ENCODE measurements at places on chromosomes 13 and 19.
A peak's percentile ranks its signal among the peaks of the same experiment; 100 is the strongest.

- no peak for DNase-seq
Observed at GRCh38 chr19:14563989-14564651, 7.7 kb downstream of the NDUFB7 start.

GRCh38 chr19:55255618-55256423 lies 3.0 kb downstream of the PPP6R1 start:
- no peak for DNase-seq

- no peak for DNase-seq
Observed at GRCh38 chr13:96934889-96935489, 59.3 kb downstream of the OXGR1 start.

- no peak for DNase-seq
Observed at GRCh38 chr13:110419946-110420345, 112.9 kb downstream of the COL4A2 start.

DNA sequence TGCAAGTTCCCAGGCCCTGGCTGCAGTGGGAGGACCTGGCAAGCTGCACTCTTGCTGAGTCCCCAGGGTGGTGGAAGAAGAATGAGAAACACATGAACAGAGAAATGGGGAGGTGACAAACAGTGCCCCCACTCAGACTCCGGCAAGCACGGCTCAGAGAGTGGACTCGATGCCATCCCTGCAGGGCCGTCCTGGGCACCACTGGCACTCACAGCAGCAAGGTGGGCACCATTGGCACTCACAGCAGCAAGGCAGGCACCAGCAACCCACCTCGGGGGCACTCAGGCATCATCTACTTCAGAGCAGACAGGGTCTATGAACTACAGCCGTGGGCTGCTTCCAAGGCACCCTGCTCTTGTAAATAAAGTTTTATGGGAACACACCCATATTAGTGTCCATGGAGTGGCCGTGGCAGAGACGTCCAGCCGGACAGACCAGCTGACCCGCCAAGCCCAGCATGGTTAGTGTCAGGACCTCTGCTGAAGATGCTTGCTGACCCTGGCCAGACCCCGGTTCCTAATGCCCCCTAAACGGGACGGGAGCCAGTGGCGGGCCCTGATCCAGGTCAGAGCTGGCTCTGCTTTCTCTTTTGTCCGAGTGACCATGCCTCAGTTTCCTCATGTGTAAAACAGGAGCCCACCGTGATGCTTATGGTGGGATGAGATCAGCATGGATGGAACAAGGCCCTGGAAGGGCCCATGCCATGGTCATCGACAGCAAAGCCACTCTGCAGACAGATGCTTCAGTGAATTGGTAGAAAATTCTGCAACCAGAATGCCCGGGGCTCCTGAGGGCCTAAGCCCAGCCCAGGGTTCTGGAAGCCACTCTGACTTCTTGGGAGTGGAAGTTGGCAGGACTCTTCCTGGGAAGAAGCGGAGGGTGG lies 2.1 kb upstream of the F10 start:
- no peak for DNase-seq

DNA sequence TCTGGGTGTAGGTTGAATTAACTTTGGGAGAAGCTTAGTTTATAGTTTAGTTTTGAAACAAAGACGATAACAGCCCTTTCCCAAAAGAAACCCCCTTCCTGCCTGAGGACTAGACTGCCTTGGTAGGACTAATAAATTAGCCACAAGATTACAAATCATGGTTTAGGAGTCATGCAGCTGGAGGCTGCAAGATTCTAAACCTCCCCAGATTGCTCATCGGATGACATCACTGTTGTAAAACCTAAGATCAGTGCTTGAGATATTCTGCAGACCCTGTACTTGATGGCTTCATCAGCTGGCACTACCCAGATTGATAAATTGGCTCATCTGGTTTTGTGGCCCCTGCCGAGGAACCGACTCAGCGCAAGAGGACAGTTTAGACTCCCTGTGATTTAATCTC lies 35.9 kb upstream of the MPHOSPH8 start:
- no peak for DNase-seq

GRCh38 chr13:94006296-94006695 lies 473.2 kb downstream of the DCT start:
- no peak for DNase-seq

DNA sequence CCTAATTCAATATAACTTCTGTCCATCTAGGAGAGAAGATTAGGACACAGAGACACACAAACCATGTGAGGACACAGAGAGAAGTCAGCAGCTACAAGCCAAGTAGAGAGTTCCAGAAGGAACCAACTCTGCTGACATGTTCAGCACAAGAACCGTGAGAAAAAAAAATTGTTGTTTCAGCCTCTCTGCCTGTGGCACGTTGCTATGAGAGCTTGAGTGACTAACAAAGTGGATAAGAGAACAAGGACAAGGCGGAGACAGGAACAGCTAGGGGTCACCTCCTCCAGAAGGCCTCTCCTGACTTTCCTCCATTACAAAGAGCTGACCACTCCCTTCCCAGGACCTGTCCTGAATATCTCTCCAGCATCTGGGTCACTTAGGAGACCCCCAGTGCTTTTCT lies 5.6 kb upstream of the SIGLEC12 start:
- no peak for DNase-seq

GRCh38 chr13:73715114-73715910 lies 418.9 kb downstream of the KLF12 start:
- DNase-seq: no peak

DNA sequence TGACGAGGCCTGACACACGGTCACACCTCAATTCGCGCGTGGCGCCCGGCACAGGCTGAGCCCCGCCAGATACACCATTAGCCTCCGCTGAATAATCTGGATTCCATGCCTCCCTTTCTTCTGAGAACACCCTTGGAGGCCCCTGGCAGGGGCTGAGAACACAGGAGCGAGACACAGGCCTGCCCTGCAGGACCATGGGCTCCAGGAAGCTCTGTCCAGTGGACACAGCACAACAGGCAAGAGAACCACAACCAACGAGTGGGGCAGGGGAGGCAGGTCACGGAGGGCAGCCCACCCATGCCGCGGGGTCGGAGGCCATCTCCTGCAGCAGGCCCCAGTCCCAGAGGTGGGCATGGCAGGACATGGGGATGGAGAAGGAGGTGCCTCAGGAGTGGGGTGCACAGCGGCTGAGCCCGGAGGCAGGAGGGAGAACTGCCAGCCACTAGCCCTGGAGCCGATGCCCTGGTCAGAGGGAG lies 75.8 kb upstream of the C13orf46 start:
- no peak for DNase-seq

DNA sequence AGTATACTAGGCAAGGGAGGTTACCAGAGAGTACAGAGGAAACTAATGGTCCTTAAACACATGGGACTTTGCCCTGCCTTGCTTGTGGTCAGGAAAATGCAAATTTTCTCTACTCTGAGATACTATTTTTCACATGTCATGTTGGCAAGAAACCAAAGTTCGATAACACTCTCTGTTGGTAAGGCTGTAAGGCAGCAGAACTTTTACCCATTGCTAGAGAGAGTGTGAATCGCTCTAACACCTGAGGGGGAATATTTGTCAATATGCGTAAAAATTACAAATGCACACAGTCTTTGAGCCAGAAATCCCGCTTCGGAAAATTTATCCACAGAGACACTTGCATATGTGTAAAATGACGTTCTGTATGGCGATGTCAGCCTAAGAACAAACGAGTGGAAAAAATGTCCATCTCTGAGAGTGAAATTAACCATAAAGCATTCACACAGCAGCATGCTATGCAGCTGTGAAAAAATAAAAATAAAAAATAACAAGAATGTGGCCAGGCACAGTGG lies 9.5 kb upstream of the RFX1 start:
- no peak for DNase-seq

GRCh38 chr19:2338055-2338615 lies 9.7 kb downstream of the SPPL2B start:
- no peak for DNase-seq

GRCh38 chr13:97781891-97782305 lies 171.6 kb upstream of the IPO5 start:
- DNase-seq: peak; percentile 65

- no peak for DNase-seq
Observed at GRCh38 chr19:17294051-17294891, 9.0 kb downstream of the ABHD8 start.

DNA sequence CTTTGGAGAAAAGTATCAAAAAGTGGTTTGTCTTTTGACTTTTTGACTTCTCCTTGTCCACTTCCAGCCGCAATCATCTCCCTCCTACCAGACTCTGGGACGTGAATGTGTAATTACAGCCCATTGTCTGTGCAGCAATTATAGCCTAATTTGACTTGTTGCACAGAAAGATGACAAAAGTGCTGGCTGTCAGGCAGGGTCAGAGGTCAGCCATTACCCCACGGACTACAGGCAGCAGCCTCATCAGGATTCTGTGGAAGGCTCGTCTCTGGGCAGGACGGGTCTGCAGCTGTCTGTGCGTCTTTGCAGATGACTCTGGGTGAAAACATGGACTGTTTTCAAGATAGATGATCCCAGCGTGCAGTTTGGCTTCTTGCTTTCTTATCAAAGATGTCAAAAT lies 102.2 kb upstream of the EDNRB start:
- DNase-seq: no peak

DNA sequence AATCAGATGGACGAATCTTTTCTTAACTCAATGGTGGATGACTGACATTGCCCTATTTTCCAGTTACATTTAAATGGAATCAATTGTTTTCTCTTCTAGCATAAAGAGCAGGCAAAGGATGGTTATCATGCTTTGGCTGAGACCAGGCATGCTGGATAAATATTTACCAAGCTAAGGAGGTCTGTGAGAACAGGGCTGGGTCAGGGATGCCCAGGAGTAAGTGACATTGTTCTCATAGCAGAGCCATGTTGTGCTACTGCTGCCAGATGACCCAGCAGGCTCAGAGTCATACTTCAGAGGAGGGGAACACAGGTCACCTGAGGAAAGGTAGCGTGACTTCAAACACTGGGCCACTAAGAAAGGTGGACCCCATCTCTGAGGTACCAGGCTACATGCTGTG lies 116.0 kb upstream of the RNF113B start:
- DNase-seq: no peak

- no peak for DNase-seq
Observed at GRCh38 chr19:49475995-49476880, 2.2 kb downstream of the FLT3LG start.

- peak; percentile 43 for DNase-seq
Observed at GRCh38 chr19:54266133-54266532, 9.1 kb upstream of the LILRB5 start.

DNA sequence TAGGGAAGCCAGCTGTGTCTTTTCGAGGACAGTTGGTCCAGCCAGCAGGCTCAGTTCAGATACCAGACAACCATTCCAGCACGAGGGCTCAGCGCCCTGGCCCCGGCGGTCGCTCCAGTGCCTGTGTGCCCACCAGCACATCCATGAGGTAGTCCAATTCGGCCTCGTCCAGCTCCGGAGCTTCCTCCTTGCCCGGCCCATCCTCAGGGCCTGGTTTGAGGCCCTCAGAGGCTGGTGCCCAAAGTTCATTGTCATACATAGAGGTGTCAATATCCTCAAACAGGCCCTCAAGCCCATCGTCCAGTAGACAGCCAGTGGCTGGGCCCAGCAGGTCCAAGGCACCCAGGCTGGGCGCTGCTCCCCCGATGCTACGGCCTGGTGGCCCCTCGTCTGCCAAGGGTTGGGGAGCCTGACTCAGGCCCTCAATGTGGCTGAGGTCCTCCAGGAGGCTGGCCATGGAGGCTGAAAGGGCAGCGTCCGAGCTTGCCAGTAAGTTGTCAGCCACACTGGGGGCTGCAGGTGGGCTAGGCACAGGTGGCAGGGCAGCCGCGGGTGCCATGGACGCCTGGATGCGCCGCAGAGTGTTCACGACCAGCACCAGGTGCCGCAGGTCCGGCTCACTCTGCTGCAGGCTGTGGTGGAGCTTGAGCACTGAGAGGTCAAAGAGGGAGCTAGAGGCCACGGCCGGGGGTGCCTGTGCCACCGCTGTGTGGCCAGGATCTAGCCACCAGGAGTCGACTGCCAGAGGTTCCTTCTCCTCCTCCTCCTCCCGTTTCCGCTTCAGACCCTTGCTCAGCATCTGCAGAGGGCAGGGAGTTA lies 2.8 kb downstream of the SERTAD1 start:
- DNase-seq: no peak

DNA sequence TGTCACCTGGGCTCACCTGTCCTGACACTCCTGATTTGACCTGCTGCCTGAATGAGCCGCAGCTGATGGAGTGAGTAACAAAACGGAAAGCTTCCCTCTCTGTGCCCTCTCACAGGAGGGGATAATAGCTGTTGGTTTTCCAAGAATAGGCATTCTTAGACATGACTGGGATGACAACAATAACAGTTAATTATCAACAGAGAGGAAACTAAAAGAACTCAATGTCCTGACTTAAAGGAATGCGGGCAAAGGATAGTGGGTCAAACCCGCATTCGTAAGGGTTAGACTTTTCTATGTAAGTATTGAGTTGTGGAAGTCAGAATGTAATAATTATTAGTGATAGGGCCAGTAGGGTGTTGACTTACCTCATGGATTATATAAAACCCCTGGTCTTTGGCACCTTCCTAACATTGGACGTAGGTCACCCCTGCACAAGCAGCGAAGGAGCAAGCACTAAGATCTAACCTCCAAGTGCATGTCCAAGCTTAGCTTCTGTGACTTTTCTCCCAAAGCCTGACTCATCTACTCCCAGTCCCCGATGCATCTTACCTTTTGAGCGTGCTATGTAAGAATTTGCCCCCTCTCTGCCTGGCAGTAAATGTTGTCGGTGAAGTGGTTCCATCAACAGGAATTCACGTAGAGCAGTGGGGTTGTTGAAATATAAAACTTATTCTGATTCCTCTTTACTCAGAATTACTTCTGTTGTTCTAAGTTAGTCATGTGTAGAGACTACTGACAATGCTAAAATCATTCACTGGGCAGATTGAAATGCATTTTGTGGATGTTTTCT lies 442.3 kb downstream of the FGF9 start:
- no peak for DNase-seq

DNA sequence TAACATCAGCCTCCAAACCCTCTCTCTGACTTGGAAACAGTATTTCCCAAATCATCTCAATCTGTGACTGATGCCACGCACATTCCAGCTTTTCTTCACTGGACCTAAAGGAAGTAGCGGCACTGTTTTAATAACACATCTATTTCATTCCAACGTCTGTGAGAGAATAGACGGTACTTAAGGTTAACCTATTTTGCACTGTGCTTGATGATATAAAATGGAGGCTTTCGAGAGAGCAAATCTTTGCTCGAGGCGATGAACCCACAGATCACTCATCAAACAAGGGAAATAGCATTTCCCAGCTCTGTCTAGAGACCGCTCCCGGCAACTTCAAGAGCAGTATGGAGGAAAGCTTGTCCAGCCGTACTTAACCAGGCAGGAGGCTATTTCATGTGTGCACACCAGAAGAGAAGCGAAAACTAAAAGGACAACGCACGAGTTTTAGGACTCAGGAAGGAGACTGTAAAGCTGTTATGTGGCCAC lies 2.9 kb downstream of the UBL3 start:
- DNase-seq: no peak

GRCh38 chr19:39083983-39084731 lies at the start of gene ACP7:
Gene ACP7, plus strand, starts transcription at chr19:39084368. Its CDS starts 902 bp downstream, at chr19:39085270.
- no peak for DNase-seq

- peak; percentile 57 for DNase-seq
Observed at GRCh38 chr13:24288870-24289269, 20.5 kb upstream of the C1QTNF9 start.

- no peak for DNase-seq
Observed at GRCh38 chr19:46256855-46257254, 27.3 kb downstream of the IGFL1 start.

Data from fibroblast of the conjunctiva (primary cell).